ENCODE measurements at places on chromosomes 6 and 20.

GRCh38 chr6:99637629-99638028, 31.0 kb downstream of the PRDM13 start:
- no peak for DNase-seq

GRCh38 chr20:11375966-11376365, 541.7 kb upstream of the BTBD3 start:
- DNase-seq = no peak

DNA sequence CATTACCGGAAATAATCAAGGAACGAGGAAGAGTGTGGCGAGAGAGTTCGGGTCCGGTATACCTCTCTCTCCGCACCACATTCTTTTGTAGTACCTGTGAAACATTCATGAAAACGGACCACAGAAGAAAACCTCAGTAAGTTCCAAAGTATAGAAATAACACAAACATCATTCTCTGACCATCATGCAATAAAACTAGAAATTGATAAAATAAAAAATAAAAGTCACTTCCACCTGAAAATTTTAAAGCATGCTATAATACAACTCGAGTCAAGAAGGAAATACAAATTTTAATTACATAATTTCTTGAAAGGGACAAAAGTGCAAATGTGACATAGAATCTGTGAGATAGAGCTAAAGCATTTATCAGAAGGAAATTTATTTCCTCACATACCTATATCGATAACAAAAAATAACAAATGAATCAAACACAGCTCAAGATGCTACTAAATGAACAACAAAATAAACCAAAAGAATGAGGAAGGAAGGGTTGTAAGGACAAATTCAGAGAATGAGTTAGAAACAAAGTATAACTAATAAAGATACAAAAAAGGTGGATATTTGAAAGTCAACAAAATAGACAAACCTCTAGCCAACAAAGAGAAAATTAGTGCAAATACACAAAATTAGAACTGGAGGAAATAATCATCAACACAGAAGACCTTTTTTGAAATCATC, 84.2 kb downstream of the TRIM27 start:
- DNase-seq = no peak

- no peak for DNase-seq
These were observed 344.1 kb downstream of the CDC5L start for GRCh38 chr6:44731485-44732095.

DNA sequence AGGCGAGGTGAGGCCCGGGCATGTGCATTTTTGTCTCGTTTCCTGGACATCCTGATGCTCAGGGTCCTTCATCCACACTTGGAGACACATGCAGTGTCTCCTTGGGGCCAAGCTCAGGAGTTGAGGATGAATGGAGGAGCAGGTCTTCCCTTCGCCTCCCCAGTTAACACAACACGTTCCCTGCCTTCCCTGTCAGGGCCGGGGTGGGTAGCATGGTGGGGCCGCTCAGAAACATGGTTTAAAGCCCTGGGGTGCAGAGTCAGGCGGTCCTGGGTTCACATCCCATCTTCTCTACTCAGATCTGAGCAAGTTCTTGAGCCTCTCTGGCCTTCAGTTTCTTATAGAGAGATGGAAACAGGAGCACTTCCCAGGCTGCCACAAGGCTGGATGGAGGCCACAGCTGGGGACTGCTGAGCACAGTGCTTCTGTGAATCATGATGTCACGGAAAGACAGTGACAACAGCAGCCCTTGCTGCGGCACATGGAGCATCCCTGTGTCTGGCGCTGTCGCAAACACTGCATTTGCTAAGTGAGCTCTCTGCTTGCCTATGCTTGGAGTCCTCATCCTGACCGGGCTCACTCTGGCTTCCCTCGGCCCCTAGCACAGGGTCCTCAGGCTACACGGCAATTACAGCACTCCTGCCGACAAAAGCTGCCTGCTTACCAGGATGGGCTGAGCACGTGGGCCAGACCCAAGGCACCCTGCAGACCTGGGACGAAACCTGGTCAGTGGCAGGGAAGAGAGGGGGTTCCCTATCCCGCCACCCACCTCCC, 45.6 kb upstream of the STX16 start:
- DNase-seq = no peak

DNA sequence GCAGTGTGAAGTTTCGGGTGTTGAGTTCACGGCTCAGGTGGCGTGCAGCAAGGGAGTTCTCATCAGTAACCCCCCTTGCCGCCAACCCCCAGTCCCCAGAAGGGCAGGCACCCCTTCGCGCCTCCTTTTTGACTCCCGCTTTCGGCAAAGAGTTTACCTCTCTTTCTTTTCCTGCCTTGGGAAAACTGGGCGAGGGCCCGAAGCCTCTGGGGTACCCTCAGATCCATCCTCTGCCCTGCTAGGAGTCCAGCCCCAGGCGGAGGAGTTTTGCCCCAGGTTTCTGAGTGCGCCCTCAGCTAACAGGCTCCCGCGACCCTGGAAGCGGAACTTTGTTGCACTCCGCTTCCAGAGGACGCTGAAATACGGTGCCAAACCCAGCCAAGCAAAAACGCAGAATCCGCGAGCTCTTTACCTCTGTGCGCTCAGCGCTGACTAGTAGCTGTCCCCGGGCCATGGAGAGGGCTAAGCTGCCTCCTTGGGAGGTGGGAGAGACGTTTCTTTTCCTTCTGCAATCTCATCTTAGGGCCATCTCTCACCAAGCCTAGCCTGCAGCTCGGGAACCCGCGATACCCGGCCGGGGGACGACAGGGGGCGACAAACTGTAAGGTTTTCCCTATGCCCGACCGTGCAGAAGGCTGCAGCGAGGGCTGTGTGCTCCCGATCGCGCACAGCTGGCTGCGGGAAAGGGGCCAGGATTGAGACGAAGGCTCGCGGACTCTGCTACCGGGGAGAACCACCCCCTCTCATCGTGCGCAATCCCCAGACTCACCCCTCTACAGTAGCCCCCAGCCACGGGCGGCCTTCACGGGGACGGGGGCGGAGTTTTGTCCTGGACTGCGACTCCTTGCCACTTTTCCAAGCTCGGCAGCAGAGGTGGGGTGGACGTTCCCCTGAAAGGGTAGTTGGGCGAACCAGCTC, 2.7 kb upstream of the PAX1 start:
- DNase-seq = peak; percentile 86

DNA sequence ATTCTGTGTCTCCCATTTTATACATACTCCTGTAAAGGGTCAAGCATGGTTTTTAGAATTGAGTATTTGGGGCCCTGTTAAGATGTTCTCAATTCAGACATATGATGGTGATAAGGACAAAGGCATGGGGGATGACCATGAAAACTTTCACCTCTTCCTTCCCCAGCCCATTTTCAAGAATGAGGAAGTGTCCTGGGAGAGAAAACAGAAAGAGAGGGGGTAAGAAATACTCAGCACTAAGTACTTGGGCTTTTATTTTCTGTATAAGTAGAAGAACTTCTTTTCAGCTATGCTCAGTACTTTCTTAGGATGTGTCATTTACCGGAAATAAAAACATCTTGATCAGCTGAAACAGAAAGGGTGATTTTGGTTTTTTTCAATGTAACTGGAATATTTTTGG, 10.9 kb upstream of the MBOAT1 start:
- no peak for DNase-seq

GRCh38 chr6:66662196-66662595, 955.2 kb upstream of the EYS start:
- DNase-seq = no peak

Measured in left hindlimb (tissue), 1 donor.